ENCODE measurements at places on chromosomes 12 and 14.

- no peak for DNase-seq
These were observed 265.9 kb upstream of the PLEKHG7 start for GRCh38 chr12:92436856-92437255.

GRCh38 chr14:78157494-78158437 is 12.4 kb upstream of the NRXN3 start:
- no peak for DNase-seq

DNA sequence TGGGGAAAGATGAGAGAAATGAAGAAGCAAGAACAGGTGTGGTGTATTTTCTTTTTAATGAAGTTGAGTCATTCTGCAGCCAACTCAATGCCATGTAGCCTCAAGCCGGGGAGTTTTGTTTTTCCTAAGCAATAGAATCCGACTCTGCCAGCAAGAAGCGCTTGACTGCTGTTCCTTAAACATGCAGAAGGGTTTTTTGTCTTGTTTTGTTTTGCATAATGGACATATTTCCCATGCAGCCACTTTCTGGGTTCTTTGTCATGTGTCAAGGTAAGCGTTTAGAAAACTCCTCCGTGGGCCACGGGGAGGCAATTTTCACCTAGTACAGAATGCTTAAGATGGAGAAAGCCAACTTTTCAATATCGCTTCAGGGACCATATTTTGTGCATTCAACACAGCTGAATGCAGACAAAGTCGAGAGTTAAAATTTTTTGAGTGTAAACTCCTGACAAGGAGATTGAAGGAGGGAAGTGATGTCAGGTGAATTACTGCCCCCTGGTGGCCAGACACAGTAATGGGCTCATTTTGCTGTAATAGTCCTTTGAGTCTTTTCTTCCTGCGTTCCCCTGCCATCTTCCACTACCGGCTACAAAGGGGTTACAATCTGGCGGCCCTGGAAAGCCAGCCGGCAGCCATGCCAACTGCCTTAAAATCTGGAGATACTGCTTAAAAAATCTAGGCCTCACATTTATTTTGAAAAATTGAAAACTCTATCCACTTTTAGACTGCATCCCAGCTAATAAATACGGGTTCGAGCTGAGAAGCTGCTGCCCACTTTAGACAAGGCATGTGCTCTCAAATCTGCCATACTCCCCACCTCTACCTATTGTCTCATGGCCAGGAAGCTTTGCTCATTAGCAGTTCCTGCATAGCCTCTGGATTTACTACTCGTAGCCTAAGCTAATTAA is 3.2 kb upstream of the FICD start:
- DNase-seq, result peak; percentile 80

DNA sequence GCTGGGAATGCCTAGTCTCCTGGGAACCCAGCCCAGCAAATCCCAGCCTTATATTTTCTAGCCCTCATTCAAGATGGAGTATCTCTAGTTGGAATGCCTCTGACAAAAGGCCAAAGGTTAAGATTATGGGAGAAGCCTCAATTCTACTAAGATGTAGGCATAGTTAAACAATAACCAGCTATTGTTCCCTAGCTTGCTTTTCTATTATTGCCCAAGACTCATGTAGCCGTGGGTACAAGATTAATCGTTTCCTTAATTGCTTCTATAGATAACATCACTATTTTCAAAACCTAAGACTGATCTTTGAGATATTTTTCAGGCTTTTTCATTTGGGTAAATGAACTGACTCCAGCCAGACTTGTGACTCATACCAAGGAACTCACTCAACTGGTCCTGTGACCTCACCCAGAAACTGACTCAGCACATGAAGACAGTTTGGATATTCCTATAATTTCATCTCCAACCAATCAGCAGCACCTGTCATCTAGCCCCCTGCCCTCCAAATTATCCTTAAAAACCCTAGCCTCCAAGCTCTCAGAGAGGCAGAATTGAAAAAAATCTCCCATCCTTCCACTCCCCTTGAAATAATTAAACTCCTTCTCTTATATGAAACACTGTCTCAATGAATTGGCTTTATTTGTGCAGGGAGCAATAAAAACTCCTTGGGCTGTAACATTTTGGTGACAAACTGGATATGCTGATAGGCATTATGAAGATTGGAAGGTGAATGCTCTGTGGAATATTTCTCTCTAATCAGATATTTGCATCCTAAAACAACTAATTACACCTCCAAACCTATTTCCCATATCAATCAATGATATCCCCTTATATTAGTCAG is 589.0 kb downstream of the C12orf50 start:
- no peak for DNase-seq

GRCh38 chr14:57652769-57653168 is 159.1 kb upstream of the CCDC198 start:
- no peak for DNase-seq

- DNase-seq, result no peak
These were observed 404.4 kb upstream of the MGAT4C start for GRCh38 chr12:86660488-86661147.

GRCh38 chr14:88251650-88252049 is 71.4 kb downstream of the KCNK10 start:
- DNase-seq, result no peak

All from CD4-positive, alpha-beta T cell treated with Interleukin-2 at 100 ng/mL for 4 hours (primary cell).